Uterus (tissue), 4 donors: ENCODE measurements at places on chromosomes 1 and 21. TPM values are rescaled to one million over a fixed set of nuclear protein-coding genes. Genes with fewer than 3 reads are reported as not detected.
A peak's percentile ranks its signal among the peaks of the same experiment; 100 is the strongest.

Gene LMOD1
- 38.9 TPM for total RNA-seq

Gene POTED
- not detected for total RNA-seq

Gene PM20D1
- total RNA-seq = not detected

Gene KPRP
- not detected for total RNA-seq

Gene OR2L5
- total RNA-seq = 0.14 TPM

Gene TRIM67
- total RNA-seq = not detected

Gene RHEX
- not detected for total RNA-seq

Gene SYCP1
- total RNA-seq = not detected

GRCh38 chr1:60162936-60163335, 89.4 kb upstream of the C1orf87 start:
- no peak for DNase-seq

GRCh38 chr21:45575993-45576837, 34.0 kb upstream of the SLC19A1 start:
- DNase-seq = no peak

DNA sequence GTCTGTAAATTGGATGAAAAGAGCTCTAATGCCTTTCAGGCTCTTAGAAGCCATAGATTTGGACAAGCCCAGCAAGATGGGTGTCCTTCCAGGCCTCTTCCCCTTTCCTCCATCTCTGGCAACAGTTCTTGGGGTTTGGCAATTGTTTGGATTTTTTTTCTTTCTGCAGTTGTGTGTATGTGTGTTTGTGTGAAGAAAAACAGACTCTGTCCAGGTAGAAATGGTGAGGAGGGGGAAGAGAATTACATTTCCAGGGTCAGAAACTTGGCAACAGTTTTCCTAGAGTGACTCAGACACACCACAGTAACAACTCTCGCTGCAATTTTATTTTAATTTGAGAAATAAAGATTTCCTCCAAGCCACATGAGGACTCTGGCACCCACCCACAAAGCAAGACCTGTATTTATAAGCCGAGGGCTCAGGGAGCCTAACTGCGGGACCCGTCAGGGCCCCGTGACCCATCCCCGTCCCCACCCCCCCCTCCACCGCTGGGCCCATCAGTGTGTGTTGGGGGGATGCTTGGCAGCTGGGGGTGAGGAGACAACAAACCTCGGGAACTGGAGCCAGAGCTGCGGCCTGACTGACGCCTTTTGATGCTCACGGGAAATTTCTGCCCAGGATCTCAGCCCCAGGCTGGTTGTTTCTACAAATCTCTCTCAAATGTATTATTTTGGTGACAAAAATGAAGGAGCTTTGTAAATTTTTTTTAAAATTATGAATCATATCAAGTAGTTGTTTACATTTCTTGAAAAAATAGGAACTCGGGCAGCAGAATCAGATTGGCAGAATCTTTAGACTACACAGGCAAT, 4.4 kb downstream of the TMEM200B start:
- DNase-seq = peak; percentile 42

DNA sequence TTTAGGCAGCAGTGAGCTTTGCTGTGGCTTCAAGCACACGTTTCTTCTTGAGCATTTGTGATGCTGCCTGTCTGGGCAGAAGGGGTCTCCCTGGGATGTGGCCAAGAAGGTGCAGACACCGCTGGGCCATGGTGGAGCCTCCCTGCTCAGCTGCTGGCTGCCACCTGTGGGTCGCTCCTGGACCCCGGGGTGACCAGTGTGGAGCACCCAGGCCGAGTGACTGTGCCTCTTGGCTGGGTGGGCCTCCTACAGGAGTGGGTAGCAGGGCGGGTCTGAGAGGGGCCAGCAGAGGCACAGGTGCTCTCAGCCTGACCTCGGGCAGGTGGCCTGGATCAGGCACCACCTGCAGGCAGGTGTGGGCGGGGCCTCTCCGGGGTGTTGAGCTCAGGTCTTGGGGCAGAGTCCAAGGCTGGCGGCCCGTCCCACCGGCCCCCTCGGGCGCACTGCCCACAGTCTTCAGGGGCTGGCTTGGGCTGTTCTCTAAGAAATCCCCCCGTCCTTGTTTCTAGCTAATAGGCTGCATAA, 42.0 kb upstream of the COL6A1 start:
- no peak for DNase-seq

GRCh38 chr1:234897390-234897749, 231.3 kb downstream of the TOMM20 start:
- DNase-seq = no peak

DNA sequence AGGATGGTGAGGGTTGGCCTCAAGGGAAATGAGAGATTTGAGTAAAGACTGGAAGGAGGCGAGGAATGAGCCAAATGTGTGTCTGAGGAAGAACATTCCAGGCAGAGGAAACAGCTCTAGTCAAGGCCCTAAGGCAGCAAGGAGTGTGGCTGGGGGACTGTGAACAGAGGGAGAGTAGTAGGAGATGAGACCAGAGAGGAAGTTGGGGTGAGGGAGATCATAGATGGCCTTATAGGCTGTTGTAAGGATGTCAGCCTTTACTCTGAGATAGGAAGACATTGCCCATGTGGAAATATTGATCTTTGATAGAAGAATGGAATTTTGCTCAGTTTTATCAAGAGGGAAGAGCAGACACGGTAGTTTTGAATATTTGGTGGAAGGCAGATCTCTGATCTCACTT, 55.2 kb upstream of the ARTN start:
- no peak for DNase-seq

- peak; percentile 54 for DNase-seq
Measured at GRCh38 chr1:117067533-117068370, 7.6 kb downstream of the TTF2 start.

GRCh38 chr21:18373606-18374005, 30.0 kb downstream of the TMPRSS15 start:
- no peak for DNase-seq

DNA sequence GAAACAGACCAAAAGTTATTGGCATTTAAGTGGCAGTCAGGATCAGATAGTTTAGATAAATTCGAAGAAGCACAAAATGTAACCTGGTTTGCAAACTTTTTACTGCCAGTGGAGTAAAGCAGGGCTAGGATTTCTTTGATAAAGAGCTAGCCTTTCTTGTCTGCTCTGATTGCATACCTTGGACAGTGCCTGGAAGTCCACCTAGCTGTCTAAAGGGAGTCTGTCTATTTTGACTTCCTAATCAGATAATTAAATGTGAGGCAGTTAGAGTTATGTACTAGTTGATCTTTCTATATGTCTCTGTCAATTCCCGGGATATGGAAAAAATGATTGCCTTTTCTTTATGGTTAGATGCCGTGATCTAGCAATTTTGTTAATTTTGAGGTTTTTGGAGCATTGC, 4.1 kb downstream of the GPSM2 start:
- no peak for DNase-seq

DNA sequence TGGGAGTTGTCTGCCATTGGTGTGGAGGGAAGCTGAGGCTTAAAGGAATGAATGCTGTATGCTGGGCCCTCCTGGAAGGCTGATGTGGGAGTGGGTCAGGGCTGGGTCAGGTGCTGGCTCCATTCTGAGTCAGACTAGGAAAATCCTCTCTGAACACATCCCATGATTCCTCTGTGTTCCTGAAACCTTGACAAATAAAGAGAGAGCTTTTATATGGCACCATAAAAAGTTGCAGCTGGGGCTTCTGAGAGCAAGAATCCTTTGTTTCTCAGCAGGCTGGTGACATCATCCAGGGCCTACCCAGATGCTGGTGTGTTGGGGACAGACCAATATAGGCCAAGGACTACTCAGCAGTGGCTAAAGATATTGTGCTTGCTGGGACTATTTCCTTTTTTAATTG, 27.8 kb upstream of the NFASC start:
- DNase-seq = no peak

- no peak for DNase-seq
Measured at GRCh38 chr1:39044762-39045161, 18.6 kb downstream of the NDUFS5 start.

DNA sequence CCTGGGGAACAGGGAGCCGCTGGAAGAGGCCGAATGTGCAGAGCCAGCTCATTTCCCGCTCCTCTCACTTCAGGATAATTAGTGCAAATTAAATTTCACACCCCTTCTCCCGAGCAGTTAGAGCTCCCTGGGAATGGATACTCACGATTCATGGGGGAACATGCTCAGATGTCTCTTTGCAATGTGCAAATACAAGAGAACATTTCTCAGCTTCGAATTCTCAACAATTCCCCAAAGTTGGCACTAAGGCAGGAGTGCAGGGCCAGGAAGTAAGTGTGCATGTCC, 54.9 kb downstream of the CAMK2N1 start:
- no peak for DNase-seq

GRCh38 chr1:92037400-92037799, 7.6 kb downstream of the EPHX4 start:
- DNase-seq = no peak

DNA sequence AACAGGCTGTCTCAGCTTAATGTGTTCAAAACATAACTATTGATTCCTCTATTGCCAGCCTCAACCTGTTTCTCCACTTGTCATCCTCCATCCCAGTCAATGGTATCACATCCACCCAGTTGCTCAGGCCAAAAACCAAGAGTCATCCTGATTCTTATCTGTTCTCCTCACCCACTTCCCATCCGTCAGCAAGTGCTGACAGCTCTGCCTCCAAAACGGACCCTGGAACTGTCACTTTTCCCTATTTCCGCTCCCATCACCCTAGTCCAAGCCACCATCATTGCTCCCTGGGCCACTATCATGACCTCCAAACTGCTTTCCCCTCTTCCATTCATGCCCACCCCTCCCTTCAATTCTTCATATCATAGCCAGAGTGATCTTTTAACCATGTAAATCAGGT, 36.2 kb upstream of the IFFO2 start:
- DNase-seq = no peak

DNA sequence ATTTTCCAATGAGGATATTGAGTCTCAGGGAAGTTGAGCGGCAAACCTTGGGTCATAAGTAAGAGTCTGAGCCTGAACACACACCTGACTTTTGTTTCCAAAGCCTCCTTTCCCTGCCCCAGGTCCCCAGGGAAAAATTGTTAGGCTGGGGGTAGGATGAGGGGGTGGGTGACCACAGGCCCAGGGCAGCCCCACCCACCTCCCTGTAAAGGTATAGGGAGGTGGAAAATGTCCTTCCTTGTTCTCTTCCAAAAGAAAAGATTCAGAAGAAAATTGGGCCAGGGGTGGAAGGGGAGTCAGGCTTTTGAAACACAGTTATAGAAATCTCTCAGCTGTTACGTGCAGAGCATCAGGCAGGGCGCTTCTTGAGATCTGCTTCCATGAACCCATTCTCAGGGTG, 129.7 kb upstream of the NGF start:
- DNase-seq = no peak

GRCh38 chr1:61942856-61943255, 200.6 kb downstream of the PATJ start:
- DNase-seq = no peak

GRCh38 chr1:104163912-104164476, 414.3 kb downstream of the AMY1C start:
- no peak for DNase-seq

GRCh38 chr1:47840393-47841190, 156.6 kb downstream of the TRABD2B start:
- DNase-seq = no peak

DNA sequence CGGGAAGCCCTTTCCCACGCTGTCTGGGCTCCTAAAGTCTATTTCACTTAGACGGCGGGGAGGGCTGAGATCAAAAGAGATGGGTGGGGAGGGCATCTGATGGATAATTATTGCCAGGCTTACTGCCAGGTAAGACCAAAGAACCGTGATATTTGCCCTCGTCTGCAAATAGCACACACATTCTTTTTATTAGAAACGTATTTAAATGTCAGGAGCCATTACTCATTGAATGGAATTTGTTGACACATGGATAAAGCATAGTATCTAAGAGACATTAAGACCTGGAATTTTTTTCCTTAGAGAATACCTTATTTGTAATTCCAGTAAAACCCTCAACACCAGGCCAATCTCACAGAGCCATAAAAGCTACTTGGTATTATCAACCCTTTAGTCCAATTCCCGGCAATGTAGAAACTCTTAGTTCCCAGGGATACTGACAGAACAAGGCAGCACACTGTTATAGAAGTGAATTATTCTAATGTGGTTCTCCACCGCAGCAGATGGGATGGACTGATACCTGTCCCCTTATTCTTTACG, 10.6 kb downstream of the URB1 start:
- no peak for DNase-seq

DNA sequence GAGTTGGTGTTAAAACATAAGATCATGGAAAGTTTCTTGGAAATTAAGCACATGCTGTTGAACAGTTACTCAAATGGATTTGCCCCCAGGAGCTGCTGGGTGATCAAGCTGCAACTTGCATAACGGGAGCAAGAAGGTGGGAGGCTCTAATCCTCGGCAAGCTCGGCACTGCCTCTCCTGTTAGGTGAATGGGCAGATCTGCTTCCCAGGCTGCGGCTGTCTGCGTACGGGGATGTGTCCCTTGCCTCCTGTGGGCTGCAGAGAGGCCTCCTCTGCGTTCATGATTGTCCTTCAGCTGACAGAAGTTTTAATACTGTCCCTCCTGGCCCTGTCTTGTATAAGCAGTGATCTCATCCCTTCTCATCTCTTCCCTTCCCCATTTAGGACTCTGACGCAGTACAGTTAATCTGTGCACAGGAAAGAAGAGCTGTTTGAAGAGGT, 36.7 kb downstream of the ATP1A1 start:
- no peak for DNase-seq
